SK-N-SH (cell line): ENCODE measurements at places on chromosomes 1 and 21.

DNA sequence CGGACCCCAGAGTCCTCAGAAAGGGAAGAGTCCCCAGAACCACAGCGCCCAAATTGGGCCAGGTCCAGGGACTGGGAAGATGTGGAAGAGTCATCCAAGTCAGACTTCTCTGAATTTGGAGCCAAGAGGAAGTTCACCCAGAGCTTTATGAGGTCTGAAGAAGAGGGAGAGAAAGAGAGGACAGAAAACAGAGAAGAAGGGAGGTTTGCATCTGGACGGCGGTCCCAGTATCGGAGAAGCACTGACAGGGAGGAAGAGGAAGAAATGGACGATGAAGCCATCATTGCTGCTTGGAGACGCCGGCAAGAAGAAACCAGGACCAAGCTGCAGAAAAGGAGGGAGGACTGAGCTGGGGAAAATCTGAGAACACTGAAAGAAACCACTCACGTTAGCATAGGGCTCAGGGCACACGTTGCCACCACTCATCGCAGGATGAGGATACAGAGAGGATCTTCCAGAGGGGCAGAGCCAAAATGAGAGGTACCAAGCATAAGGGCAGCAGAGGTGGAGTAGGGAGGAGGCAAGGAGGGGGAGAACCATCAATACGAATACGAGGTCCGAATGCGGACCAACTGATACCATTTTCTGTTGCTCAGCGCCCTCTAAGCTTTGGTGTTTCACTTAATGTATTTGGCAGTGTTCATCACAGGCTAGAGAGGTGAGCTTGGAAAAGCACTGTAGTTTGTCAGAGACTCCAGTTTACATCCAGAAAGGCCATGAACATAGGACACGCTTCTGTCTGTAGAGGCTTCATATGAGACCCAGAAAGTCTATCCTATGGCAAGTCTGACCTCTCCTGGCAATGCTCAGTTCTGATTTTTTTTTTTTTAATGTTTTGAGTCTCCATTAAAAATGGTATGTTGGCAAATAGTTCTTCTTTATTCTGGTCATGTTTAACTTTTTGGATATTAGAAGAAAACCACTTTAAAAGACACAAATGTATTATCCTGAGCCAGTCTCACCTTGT is 34.7 kb downstream of the STYXL2 start:
- no peak for DNase-seq

GRCh38 chr1:5388622-5389021 is 603.6 kb downstream of the NPHP4 start:
- no peak for DNase-seq

GRCh38 chr1:204207136-204207616 is 6.6 kb downstream of the GOLT1A start:
- peak; percentile 86 for DNase-seq

DNA sequence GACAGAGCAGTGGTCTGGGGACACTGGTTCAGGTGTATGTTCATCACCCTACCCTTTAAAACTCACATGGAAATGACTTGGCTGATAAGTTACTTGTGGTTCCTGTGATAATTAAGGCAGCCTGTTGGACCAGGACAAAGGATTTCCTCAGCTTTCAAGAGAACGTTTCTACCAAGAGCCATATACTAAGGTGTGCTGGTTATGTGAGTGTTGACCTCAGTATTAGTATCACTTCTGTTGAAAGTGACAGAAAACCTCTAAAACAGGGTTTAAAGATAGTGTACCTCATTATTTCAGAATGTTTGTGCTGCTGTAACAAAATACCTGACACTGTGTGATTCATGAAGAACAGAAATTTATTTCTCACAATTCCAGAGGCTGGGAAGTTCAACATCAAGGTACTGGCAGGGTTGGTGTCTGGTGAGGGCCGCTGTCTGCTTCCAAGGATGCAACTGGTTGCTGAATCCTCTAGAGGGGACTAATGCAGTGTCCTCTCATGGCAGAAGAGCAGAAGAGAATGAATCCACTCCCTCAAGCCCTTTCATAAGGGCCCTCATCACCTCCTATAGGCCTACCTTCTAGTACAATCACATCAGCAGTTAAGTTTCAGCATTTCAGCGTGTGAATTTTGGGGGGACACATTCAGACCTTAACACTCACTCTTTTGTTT is 54.9 kb downstream of the UCK2 start:
- no peak for DNase-seq

DNA sequence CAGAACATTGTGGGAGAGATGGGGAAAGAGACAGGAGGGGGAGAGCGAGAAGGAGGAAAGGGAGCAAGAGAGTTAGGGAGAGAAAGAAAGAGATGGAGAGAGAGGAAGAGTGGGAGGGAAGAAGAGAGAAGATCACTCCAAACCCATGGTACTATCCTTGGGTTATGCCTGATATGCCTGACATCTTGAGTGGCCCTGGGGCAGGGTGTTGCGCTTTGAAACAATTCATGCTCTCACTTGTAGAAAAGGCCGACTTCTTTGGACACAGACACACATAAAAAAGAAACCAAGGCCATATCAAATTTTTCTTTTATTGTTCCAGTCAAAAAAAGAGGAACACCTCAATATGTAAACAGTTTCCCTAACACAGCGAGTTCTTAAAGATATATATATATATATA is 240.5 kb downstream of the DYRK1A start:
- no peak for DNase-seq

- DNase-seq = no peak
Measured at GRCh38 chr1:212791261-212791675, 309 bp downstream of the NSL1 start.
